Fibroblast of upper back skin (primary cell): ENCODE measurements at places on chromosomes 6 and 20.
A peak's percentile ranks its signal among the peaks of the same experiment; 100 is the strongest.

DNA sequence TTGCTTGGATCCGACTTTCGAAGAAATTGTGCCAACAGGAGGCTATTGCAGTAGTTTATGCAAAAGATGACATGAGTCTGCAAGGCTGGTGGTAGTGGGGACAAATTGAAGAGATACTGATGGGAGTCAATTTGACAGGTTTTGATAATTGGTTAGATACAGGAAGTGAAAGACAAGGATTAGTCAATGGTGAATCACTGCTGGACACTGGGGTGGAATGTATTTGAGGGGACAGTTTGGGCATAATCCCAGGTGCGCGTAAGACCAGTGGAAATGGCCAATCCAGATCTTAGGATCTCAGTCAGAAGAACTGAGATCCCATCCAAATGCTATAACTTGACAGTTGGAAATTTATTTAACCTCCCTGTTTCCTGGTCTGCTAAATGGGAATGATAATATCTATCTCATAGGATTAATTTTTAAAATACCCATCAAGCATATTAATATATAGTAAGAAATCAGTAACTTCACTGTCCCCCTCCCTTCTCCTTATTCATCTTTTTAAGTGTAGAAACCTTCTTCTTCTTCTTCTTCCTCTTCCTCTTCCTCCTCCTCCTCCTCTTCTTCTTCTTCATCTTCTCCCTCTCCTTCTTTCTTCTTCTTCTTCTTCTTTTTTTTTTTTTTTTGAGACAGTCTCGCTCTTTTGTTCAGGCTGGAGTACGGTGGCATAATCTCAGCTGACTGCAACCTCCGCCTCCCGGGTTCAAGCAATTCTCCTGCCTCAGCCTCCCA lies 30.9 kb upstream of the ERVFRD-1 start:
- no peak for DNase-seq

DNA sequence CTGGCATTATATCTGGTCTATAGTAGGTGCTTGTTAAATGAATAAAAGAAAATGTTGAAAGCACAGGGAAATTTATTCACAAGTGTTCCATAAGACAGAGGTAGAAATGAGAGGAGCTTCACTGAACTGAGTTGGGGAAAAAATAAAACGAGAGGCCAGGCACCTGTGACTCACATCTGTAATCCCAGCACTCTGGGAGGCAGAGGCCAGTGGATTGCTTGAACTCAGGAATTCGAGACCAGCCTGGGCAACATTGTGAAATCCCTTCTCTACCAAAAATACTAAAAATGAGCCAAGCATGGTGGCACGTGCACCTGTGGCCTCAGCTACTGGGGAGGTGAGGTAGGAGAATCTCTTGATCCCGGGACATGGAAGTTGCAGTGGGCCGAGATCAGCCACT lies 28.1 kb upstream of the IBTK start:
- DNase-seq = no peak

- DNase-seq = no peak
Measured at GRCh38 chr6:104003803-104004516, 855.8 kb downstream of the HACE1 start.

- no peak for DNase-seq
Measured at GRCh38 chr6:21468461-21468860, 125.1 kb upstream of the SOX4 start.

GRCh38 chr20:47461120-47461685 lies 40.5 kb upstream of the NCOA3 start:
- no peak for DNase-seq

DNA sequence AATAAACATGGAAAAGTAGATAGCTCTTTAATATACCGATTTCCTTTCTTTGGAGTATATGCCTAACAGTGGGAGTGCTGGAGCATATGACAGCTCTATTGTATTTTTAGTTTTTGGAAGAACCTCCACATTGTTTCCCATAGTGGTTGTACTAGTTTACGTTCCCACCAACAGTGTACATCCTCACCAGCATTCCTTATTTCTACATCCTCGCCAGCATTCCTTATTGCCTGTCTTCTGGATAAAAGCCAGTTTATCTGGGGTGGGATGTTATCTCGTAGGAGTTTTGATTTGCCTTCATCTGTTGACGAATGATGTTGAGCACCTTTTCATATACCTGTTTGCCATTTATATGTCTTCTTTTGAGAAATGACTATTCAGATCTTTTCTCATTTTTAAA lies 2.6 kb downstream of the MICA start:
- DNase-seq = peak; percentile 28

DNA sequence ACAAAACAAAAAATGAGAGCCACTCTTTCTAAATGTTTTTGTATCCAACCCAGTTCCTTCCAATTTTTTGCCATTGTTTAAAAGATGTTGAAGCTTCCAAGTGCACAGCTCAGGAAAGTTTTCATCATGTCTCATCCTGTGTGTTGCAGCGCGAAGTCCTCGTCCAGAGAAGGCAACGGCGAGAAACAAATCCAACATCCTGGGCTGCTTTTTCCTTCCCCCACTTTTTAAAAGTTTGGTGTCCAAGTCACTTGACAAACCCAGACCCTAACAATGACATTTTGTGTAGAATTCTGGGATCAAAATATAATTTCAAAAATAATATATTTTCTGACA lies 92.3 kb downstream of the ANKRD60 start:
- no peak for DNase-seq

DNA sequence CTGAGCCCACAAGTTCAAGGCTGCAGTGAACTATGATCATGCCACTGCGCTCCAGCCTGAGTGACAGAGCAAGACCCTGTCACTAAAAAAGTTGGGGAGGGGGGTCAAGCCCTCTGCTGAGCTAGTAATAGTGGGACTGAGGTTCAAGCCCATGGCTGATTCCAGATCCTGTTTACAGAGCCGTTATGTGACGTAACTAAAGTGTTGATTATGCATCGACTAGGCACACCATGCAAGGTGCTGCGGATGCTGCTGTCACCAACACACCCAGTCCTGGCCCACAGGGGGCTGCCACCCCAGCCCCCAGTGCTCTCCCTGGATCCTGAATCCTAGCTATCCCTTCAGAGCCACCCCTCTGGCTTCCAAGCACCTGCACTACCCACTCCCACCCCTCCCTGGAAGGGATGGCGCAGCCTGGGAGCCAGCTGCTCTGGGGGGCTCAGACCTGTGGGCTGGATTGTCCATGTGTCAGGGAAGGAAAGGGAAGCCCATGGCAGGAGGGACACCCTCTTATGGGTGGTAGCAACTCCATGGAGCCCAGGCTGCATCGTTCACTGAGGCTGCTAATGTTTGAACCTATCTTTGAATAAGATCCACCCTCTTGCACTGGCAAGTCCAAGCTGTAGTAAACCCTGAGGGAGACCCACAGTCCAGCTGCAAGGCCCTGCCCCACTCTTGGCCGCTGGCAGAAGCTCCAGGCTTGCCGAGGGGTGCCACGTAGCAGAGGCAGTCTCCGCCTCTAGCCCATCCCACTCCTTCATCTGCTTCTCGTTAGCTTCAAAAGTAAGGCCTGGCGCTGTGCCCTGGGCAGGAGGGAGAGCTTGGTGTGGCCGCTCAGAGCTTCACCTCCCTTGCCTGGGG lies 95.0 kb downstream of the SNX5 start:
- DNase-seq = peak; percentile 99

DNA sequence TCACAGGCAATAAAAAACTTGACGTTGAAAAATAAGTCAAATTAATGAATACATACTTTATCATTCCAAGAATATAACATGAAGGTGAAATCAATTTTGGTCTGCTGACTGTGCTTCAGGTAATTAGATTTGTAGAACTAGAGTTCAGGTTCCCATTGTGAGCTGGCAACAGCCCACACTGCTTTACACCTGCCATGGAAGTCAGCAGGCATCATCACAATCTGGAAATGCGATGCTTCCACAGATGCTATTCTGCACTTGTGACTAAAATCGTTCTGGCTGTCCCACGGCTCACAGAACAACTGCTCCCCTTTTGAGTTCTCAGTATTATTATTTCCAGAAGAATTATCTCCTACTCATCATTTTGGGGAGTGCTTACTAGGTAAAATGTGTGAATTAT lies 62.6 kb upstream of the THEMIS start:
- no peak for DNase-seq
